Activated naive CD4-positive, alpha-beta T cell treated with anti-CD3 and anti-CD28 coated beads, Interleukin-2, amount 10 ng/mL, durations not matched to agents 7 days and 5 days (primary cell): ENCODE measurements at places on chromosomes 11 and 22.

GRCh38 chr11:95764267-95764898 lies 25.2 kb downstream of the FAM76B start:
- no peak for DNase-seq

DNA sequence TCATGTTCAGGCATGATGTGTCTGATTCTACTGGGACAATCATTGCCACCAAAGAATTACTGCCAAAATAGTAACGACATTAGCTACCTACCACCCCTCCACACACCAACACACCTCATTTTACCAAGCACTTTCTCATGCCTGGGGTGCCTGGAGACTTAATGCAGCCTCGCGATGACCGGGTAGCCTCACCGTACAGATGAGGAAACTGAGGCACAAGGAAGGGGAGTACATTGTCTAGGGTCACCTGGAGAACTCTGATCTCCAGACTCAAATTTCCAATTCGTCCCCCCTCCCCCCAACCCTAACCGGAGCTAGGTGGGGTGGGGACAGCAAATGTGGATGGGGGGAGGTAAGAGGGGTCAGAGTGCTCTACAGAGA lies 2.7 kb upstream of the RTN4RL2 start:
- no peak for DNase-seq

DNA sequence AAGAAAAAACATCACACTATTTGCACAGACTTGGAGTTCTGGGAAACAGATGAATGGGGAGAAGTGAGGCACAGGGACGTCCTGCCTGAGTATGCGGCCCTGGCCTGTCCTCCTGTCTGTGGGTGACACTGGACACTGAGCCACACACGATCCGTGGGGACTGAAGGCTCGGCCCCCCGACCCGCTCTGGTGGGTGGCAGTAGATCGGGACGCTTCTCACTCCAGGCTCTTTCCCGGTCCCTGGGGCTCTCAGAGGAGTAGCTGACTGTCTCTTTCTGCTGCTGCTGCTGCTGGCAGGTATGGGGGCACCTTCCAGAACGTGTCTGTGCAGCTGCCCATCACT lies 27.7 kb downstream of the MUC6 start:
- no peak for DNase-seq

DNA sequence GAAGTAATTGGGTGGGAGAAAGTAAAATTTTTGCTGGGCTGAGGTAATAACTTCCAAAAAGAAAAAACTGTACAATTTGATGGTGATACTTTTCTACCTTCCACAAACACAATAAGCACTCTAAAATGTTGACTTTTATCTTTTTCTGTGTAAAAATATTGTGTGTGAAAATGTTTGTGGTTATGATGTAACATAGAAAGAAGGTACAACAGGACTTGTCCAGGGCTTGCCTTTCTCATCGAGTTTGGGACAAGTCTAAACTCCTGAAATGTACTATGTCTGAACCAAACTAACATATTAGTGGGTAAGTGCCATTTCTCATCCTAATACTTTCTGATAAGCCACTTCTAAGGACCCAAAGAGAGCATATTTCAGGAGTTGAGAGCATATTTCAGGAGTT lies 174.2 kb upstream of the PDGFD start:
- DNase-seq: no peak

- no peak for DNase-seq
Observed at GRCh38 chr11:124167826-124168231, 15.3 kb upstream of the OR10D3 start.

GRCh38 chr22:32574411-32574810 lies 99.8 kb downstream of the FBXO7 start:
- DNase-seq: no peak

GRCh38 chr11:134339756-134340155 lies 8.0 kb downstream of the GLB1L2 start:
- DNase-seq: no peak

GRCh38 chr22:44707752-44708151 lies 5.7 kb downstream of the PRR5 start:
- no peak for DNase-seq

DNA sequence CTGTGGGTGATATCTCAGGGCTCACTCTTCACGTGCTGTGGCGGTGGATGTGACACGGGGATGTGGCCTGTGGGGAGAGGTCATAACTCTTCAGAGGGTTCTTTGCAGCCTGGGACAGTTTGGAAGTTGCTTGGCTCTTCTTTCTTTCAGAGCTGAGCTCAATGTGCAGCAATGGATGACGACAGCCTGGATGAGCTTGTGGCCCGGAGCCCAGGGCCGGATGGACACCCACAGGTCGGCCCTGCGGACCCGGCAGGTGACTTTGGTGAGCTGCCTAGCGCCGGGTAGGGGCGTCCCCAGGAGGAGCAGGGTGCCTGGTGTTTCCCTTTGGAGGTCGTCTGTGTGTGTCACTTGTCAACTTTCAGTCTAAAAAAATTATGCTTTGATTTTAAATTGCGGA lies 5.1 kb downstream of the PHRF1 start:
- DNase-seq: no peak

GRCh38 chr22:32622744-32623110 lies 148.1 kb downstream of the FBXO7 start:
- no peak for DNase-seq

DNA sequence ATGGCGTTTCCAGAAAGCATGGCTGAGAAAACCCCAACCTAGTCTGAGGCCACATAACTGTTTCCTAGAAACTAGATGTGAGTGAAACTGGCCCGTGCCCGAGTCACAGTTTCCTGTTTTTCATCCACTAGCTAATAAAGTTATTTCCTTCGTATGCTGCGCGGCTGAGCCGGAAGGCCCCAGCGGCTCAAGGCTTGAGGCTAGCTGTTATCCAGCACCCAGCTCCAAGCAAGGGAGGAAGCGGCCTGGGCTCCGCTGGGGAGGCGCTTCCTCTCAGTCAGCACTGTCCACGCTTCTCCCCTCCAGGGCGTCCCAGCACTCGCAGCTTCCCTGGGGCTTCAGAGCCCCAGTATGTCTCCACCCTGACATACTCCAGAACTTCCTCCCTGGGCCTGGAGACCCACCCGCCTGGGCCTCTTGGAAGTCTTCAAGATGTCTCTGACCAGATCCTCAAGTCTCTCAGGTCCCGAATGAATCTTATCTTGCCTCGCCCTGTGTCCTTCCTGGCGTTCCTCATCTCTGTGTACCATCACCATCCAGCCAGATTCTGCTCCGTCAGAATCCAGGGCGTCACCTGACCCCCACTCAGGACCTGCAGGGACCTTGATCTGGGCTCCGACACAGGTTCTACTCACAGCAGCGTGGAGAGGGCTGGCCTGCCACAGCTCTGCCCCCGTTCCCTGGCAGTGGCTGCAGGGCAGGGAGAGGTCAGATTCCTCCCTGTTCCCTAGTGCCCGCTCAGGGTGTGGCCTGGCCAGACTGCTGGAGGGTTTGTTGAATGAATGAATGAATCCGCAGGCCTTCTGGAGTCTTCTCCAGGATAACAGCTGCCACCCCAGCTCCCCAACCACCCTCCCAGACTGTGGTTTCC lies 81.9 kb downstream of the LRRC32 start:
- peak; percentile 70 for DNase-seq

- no peak for DNase-seq
Observed at GRCh38 chr11:131481303-131481702, 110.9 kb downstream of the NTM start.
